ENCODE measurements at places on chromosomes 6 and 20.

DNA sequence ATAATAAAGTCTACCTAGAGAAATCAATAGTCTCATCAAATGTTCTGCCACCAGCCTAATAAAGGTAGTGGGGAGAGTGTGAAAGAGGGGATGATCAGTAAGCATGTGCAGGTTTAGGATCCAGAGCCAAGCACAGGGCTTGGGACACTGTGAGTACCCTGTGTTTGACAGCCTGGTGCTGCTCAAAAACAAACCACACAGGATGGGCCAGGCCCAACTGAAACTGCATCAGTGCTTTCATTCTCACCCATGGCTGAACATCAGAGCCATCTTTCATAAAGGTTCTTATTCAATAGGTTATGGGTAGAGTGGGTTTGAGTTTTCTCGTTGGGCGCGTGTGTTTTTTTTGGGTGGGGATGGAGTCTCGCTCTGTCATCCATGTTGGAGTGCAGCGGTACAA, 87.3 kb upstream of the NHSL1 start:
- DNase-seq: no peak

DNA sequence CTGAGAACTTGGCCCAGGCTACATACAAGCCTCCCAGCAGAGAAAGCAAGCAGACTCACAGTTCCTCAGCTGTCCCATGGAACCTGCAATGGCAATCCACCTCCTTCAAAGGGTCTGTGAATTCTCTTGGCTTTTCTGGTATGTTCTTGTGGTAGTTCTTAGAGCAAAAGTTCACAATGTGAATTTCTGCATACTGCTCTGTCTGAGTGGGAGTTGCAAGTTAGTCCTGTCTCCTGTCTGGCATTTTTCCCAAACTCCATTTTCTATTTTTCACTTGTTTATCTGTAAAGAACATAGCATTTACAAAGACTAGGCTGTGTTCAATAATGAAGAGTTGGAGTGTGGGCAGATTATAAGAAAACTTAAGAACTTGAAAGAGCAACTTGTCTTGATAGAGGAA, 269.9 kb downstream of the BCKDHB start:
- no peak for DNase-seq

DNA sequence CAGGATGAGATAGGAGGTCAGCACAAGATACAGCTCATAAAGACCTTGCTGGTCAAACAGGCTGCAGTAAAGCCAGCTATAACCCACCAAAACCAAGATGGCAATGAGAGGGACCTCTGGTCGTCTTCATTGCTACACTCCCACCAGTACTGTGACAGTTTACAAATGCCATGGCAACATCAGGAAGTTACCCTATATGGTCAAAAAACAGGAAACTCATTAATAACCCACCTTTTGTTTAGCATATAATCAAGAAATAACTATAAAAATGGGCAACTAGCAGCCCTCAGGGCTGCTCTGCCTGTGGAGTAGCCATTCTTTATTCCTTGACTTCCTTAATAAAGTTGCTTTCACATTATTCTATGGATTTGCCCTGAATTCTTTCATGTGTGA, 30.9 kb downstream of the SLC22A2 start:
- no peak for DNase-seq

DNA sequence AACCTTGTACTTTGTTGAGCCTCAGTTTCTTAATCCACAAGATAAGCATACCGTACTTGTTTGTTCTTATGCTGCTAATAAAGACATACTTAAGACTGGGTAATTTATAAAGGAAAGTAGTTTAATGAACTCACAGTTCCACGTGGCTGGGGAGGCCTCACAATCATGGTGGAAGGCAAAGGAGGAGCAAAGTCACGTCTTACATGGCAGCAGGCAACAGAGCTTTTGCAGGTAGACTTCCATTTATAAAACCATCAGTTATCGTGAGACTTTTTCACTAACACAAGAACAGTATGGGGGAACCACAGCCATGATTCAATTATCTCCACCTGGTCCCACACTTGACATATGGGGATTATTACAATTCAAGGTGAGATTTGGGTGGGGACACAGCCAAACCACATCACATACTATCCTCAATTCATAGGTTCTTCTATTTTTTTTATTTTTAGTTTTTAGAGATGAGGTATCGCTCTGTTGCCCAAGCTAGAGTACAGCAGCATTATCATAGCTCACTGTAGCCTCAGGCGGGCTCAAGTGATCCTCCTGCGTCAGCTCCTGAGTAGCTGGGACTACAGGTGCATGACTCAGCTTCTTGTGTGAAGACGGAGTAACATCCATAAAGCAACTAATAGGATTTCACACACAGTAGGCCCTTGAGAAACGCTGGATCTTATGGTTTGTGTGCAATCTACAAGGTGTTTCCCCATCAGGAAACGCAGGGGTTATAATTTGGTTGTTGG, 76.7 kb upstream of the IYD start:
- DNase-seq: no peak

- DNase-seq: no peak
Measured at GRCh38 chr6:135280375-135281136, 99.4 kb downstream of the MYB start.

GRCh38 chr6:169573883-169574282, 127.9 kb downstream of the WDR27 start:
- no peak for DNase-seq

GRCh38 chr20:2469991-2470422, 582 bp downstream of the SNRPB start:
- peak; percentile 33 for DNase-seq

DNA sequence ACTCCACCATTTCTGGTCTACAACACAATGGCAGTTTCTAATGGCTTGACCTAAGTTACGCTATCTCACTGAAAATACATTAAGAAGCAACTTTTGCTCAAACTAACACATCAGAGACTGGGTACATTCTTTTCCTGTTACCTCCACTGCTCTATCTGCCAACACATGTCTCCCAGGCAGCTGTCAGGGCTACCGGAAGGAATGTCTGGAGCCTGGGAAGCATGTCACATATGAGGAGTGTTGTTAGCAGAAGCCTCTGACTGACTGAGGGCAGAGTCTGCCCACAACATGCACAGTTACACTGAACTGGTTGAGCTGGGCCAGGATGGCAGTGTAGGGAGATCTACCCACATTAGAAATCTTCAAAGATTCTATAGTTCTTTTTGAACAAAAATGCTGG, 264.5 kb downstream of the KIF16B start:
- no peak for DNase-seq

GRCh38 chr20:8718279-8718678, 350.6 kb upstream of the PLCB4 start:
- no peak for DNase-seq

DNA sequence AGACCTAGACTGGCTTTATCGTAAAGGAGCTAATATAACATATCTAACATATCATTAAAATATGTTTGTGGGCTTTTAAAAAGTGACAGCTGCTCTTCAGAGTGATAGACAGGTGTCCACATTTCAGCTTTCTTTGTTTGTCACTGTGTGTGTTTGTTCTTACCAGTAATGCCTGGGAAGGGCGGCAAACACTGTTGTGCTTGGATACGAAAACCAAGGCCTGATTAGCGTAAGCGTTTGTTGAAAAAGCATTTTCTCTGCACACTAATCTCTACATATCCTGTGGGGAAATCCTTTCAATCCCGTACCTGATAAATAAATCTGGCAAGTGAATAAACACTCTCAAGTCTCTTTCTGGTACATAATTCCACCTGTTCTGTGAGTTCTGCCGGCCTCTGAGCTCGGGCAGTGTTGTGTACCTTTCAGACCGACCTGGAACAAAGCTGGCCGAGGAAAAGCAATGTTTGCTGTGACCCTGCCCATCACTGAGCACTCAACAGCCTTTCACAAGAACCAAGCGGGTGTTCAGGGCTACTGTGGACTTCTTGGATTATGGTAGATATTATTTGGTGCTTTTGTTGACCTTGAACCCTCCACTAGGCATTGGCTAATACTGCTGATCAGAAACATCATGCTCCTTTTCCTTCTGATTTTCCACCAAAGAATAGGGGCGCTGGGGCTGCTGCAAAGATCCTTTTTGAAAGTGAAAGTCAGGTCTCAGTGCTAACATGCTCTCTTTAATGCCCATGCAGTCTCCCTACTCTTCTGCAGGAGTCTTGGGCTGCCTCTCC, 100.4 kb downstream of the CD83 start:
- no peak for DNase-seq

DNA sequence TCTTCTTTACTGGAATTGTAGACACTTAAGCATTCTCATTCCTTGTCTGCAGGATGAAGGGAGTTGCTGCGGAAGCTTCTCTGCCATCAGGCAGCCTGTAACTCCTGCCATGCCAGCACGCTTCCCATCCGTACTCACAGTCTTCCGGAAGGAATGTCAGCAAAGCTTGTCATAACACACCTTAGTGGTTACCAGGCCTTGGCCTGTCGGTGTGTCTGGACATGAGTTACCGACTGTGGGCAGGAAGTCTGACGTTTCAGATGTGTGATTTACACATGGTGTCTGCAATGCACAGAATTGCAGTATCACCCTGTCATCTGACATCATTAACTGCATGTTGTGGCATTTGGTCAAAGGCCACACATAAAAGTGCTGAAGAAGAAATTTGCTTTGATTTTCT, 102.2 kb downstream of the SLC24A3 start:
- DNase-seq: no peak

- no peak for DNase-seq
Measured at GRCh38 chr20:52483382-52483781, 291.8 kb upstream of the ZFP64 start.

GRCh38 chr6:78666764-78667163, 200.6 kb upstream of the IRAK1BP1 start:
- no peak for DNase-seq

- DNase-seq: no peak
Measured at GRCh38 chr6:114783083-114783482, 440.3 kb upstream of the HS3ST5 start.

DNA sequence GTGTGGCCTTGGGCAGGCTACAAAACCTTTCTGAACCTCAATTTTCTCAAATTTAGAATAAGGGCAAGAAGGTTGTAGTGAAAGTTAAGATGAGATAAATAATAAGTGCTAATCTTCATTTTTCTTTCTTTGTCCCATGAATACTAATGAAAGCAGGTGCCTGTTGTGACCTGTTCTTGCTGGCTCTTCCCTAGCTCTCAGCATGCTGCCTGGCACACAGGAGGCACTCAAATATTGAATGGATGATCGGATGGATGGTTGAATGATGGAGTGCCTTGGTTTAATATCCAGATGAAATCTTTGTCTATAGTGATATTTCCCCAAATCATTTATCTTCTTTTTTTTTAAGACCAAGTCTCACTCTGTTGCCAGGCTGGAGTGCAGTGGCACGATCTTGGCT, 15.0 kb downstream of the PBOV1 start:
- DNase-seq: no peak

GRCh38 chr6:43926634-43927531, 156.9 kb downstream of the VEGFA start:
- DNase-seq: peak; percentile 77

DNA sequence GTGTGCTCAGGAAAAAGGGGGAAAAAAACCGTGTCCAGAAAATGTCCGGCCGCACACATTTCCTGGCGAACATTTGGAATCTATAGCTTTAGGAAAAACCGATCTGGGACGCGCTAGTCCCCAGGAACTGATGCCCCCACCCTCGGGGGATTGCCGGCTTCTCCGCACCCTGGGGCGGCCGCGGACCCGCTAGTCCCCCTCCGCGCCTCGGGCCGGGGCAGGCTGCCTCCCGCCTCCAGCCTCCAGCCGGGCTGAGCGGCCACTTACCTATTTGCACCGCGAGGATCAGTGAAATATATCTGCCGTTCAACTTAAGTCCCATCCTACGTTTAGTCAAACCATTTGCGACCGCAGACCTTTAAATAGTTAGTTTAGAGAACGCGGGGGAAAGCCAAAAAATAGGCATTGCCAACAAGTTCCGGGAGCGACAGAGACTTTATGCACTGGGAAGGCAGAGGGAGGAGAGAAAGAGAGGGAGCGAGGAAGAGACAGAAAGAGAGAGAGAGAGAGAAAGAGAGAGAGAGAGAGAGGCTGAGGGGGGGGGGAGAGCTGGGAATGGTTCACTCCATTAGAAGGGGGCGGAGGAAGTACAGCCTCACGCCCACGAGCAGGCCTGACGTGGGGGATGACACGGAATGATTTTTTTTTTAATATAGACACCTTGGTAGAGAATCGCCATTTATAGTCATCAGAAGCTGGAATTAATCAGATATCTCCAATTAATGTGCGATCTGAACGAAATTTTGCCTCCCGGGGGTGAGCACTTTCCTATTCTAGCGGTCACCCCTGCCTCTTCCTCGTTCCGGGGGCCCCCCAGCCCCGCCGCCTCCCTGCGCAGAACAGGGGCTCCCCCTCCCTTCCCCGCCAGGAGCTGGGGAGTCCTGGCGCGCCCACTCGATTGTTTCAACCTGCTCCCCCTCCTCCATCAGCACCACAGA, at the start of gene NRN1:
TSS of gene NRN1 (minus strand) at position 498 of the 938 bp plus-strand sequence. CDS start at position 322, 176 bp downstream.
- DNase-seq: no peak

- DNase-seq: no peak
Measured at GRCh38 chr20:59786801-59787537, 146.5 kb downstream of the SYCP2 start.
